Activated CD8-positive, alpha-beta memory T cell treated with anti-CD3 and anti-CD28 coated beads for 4 hours (primary cell): ENCODE measurements at places on chromosomes 16 and 17.
A peak's percentile ranks its signal among the peaks of the same experiment; 100 is the strongest.

DNA sequence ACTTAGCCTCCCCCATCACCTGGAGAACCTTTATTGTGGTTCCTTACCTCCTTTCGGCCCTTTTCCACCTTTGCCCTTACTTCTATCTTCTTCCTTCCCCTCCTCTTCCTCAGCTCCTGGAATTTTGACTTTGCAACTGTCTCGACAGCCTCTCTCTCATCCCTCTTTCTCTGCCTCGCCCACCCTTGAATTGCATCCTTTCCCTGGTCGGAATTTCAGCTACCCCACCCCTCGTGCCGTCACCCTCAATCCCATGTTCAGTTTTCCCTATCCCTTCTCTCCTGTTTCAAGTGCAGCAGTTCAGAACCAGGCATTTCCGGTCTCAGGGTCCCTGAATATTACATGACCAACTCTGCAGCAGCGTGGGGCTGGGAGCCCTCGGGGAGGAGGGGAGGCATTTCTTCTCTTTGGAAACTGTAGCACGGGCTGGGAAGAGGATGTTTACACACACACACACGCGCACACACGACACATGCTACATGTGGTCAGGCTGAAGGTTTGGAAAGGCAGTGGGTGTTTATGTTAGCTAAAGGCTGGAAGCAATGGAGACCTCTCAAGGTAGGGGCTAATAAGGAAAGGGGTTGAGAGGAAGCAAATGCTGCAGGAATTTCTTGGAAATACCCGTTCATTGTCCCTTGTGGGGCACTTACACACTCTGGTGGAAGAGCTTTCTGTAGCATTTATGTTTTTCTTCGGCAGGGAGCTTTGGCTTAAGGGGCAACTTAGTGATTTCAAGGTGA lies 971 bp downstream of the MINK1 start:
- DNase-seq: no peak

DNA sequence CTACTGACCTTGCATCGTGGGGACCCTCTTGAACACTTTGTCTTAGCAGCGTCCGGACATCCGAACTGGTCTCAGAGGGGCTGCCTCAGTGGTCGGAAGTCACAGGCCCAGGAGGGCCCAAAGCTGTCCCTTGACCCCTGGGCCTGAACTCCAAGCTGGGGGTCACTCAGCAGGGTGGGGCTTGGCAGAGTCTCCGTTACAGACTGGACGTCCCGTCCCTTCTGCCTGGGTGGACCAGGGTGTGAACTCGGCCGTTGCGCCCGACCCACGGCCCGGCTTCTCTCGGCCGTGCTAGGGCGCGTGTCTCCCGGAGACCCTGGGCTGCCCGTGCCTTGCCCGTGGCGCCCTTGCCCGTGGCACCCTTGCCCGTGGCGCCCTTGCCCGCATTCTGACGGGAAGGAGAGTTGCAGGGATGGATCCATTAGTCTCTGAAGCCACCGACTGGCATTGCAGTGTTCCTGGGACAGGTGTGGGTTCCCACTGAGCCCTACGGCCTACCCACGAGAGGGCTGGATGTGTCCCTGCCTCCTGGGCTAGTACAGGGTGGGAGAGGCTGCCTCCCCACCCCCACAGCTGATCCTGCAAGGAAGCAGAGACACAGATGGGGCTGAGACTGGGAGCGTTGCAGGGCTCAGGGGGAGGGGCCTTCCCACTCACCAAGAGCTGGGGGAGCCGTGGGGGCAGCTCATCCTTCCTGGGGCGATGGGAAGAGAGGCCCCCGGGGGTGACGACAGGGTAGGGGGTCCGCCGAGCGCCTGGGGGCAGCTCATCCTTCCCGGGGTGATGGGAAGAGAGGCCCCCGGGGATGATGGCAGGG lies 4.9 kb downstream of the CACNA1H start:
- no peak for DNase-seq

DNA sequence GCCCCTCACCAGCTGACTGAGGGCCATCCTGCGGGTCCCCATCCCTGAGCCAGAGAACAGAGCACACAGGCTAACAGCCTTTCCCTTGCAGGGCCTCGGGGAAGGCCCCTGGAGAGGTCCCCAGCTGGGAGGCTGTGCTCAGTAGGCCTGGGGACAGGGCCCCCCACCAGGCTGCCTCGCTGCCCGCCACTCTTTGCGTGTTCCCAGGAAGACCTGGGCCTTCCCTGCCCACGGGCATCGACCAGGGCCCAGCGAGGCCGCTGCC lies 785 bp downstream of the HID1 start:
- no peak for DNase-seq

- no peak for DNase-seq
Measured at GRCh38 chr17:68840073-68840472, 115.1 kb downstream of the ABCA8 start.

DNA sequence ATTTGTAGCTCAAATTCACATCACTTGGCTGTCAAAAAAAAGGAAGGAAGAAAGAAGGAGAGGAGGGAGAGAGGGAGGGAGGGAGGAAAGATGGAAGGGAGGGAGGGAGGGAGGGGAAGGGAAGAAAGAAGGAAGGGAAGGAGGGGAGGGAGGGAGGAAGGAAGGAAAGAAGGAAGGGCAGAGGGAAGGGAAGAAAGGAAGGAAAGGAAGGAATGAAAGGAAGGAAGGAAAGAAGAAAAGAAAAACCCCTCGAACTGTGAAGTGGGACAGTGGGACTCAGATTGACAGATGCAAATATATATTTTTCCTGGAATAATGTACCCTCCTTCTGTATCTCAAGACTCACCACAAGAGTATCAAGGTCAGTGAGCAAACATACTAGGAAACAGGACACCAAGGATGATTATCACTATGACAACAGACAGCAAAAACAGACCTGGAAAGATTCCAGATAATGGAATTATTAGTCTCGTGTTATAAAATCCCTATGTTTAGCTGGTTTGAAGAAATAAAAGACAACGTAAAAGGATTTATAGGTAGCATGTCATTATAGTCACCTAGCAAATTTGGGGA lies 24.2 kb upstream of the ABCA3 start:
- no peak for DNase-seq

- DNase-seq: no peak
Measured at GRCh38 chr17:36034127-36034526, 16.4 kb upstream of the CCL23 start.

DNA sequence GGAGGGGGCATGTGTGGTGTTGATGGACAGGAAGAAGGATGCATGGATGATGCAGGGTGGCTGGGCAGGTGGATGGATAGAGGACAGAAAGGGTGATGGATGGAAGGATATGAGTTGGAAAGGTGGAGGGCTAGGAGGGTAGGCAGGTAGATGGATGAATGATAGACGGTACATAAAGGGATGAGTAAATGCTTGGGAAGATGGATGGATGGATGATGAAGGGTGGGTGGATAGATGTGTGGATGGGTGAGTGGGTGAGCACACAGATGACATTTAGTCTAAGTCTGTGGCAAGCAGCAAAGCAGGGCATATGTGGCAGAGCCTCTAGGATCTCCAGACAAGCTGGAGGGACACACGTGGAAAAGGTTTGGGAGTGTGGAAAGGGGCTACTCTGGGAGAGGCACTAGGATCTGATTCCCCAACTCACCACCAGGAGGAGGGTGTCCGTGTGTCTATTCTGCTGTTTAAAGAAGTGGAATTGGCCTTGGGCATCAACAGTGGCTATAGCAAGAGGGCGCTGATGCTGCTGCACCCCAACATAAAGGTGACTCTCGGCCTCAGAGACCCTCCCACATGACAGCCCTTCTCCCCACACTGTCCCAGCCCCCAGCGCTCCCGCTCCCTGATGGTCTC lies 8.2 kb downstream of the PLD2 start:
- DNase-seq: no peak

GRCh38 chr17:37485938-37486570 lies 3.6 kb upstream of the DUSP14 start:
- DNase-seq: no peak

- DNase-seq: no peak
Measured at GRCh38 chr17:59620064-59620359, 317 bp downstream of the CLTC start.

GRCh38 chr17:37802712-37803416 lies 58.0 kb upstream of the HNF1B start:
- no peak for DNase-seq

DNA sequence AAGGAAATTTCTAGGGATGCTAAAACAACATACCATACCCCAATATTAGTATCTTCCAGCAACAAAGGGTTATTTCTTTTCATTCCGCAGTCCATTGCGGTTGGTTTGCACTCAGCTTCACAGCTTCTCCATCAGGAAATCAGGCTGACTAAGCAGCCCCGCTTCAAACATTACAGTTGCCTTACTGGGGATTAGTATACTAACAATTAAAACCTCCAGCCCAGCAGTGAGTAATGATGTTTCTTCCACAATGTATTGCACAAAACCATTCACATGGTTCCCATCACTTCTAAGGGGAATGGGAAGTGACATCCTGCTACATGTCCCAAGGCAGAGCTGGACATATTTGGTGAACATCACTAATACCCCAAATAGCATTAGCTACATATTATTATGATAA lies 1384.9 kb downstream of the CDH8 start:
- DNase-seq: no peak

- DNase-seq: no peak
Measured at GRCh38 chr16:24132048-24132796, 123.9 kb upstream of the CACNG3 start.

DNA sequence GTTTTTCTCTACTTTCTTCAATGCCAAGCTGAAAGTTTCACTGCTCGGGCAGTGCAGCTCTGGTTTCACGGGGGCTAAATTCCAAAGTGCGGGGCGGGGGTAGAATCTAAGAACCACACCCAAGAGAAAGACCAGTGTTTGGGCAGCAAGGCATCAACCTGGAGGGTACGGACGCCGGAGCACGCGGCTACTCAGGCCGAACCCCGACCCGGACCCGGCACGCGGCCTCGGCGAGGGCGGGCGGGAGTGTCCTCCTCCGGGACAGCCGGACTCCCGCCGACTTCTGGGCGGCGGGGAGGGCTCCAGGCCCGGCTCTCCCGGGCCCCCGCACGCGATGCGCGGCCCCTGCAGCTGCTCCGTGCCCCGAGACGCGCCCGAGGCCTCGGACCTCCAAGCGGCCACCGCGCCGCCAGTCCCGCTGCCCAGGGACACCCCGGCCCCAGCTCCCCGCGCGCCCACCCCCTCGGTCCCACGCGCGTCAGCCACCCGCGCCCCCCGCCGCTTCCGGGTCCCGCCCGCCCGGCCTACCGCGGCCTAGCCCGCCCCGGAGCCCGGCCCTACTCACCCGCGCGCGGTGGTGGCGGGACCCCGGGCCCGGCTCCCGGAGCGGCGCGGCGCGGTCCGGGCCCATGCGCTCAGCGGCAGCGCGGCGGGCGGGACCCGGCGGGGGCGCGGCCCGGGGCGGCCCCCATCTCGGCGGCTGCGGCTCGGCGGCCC lies 561 bp downstream of the AXIN1 start:
- DNase-seq: no peak

- DNase-seq: no peak
Measured at GRCh38 chr17:44311562-44312181, 3.3 kb downstream of the RUNDC3A start.

DNA sequence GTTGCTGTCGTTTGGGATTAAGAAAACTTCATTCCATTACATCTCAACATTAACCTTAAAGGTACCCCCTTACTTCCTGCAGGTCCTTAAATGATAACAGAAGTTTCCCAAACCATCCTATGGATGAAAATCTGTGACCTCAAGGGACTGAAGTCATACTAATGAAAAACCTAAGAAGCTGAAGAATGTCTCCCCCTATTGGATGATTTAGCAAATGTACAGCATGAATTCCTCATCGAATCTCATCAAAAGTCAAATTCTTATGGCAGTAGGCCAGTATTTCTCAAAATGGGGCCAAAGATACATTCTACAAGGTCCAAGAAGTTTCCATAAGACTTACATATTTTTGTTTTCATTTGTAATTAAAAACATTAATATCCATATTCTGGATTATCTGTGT lies 13.5 kb downstream of the SCO1 start:
- DNase-seq: no peak

GRCh38 chr17:80195671-80196529 lies 24.2 kb downstream of the SGSH start:
- peak; percentile 27 for DNase-seq

GRCh38 chr16:23867566-23867965 lies 31.8 kb downstream of the PRKCB start:
- DNase-seq: no peak

DNA sequence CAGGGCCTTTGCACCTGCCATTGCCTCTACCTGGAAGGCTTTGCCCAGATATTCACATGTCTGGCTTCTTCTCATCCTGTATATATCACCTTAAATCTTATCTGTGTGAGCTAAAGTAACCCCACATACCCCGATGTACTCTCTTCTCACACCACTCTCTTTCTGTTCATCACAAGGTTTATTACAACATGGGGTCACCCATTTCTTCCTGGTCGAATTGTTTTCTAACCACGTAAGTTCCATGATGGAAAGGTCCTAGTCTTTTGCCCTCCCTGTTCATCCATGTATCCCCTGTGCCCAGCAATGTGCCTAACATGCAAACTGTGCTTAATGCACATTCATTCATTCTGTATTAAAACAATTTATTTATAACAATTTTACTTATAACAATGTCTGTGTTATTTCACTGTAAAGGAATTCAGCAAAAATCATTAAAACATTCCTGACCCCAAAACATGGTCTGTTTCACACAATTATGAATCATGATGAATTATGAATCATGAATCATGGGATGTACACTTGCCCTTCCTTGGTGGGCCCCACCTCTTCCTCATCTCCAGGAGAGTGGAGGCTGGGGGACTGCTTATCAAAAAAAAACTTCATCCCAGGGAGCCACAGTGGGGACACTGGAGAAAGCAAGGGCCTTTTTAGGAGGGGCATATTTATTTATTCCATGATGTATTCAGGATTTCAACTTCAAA lies 336.4 kb downstream of the GRIN2A start:
- no peak for DNase-seq

GRCh38 chr17:63647936-63648335 lies 25.7 kb downstream of the MAP3K3 start:
- DNase-seq: no peak

- DNase-seq: no peak
Measured at GRCh38 chr17:42255445-42255844, 20.7 kb downstream of the STAT5B start.

GRCh38 chr16:11102523-11102898 lies 153.5 kb downstream of the SOCS1 start:
- DNase-seq: no peak

GRCh38 chr17:8052256-8053252 lies 13.7 kb downstream of the ALOX15B start:
- DNase-seq: no peak

DNA sequence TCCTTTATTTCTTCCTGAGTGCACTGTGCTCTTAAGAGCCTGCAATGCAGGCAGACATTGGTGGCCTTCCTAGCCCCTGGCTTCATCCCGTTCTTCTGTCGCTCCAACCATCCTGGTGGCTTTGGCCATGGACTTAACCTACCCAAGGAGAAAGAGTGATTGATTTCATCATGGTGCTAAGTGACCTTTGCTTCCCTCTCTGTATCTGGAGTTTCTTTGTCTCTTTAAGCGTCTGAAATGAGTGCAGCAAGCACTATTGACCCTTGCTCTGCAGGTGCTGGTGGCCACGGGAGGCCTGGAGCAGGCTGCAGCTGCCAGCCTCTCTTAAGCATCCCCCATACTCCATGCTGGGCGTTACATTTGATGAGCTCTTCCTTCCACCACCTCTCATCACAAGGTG lies 60.5 kb downstream of the RAP1GAP2 start:
- no peak for DNase-seq

- no peak for DNase-seq
Measured at GRCh38 chr16:79365702-79366101, 234.8 kb downstream of the MAF start.

GRCh38 chr17:33647956-33648355 lies 354.9 kb upstream of the ASIC2 start:
- DNase-seq: no peak
